ENCODE measurements at places on chromosomes 2 and 18. TPM values are rescaled to one million over a fixed set of nuclear protein-coding genes. Genes with fewer than 3 reads are reported as not detected.

DNA sequence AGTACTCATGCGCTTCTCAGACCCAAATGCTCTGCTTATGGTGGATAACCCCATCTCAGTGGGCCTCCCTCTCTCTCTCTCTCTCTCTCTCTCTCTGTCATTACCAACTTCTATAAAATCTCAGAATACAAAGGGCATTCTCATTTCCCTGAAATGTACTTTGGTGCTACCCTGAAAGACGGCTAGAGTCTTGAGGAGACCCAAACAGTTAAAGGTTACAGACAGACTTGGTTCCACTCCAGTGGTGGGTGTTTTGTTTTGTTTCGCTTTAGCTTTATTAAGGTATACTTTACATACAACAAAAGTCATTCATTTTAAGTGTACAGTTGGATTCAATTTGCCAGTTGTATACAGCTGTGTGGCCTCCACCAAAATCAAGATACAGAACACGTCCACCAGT is 60.9 kb downstream of the BCL11A start:
- no peak overlapping the region for H3K27ac ChIP-seq
- no peak overlapping the region for H3K4me3 ChIP-seq
- no peaks in the 10 kb centered on the region for H3K4me1 ChIP-seq
- peaks cover 2% of the 10 kb centered on the region for H3K27me3 ChIP-seq
- no peaks in the 10 kb centered on the region for H3K36me3 ChIP-seq
- no peak for DNase-seq

- H3K27me3 ChIP-seq = no peaks in the 10 kb centered on the region
- DNase-seq = no peak
- no peaks in the 10 kb centered on the region for H3K4me1 ChIP-seq
- H3K4me3 ChIP-seq = no peak overlapping the region
- no peak overlapping the region for H3K27ac ChIP-seq
- peaks cover 18% of the 10 kb centered on the region for H3K36me3 ChIP-seq
These were observed 38.9 kb downstream of the DHX57 start for GRCh38 chr2:38836791-38837190.

DNA sequence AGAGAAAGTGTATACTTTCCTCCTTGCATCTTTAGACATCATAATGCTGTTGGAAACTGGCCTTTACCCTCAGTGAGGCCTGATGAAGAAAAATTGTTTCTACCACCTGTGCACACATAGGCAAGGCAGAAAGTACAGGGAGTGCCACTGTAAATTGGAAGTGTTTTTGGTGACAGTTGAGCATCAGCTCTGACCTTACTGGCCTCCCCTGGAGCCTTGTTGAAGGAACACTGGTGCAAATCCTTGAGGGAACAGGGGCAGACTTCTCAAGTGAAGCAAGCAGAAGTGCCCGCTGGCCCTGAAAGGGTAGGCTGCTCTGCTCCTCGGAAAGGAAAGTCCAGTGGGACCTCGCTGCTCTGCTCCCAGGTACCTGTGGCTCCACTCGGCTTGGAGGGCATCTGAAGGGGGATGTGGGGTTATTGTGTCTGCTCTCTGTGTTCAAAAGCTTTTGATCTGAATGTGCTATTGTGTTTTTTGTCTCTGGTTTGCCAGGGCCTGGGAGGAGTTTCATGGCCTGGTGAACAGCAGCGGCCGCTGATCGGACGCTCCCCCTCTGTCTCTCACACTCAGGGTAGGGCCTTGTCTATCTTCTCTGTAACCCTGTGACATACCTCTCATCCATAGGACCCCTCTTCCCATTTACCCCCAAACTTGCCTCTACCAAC is 23.4 kb downstream of the EIF4E2 start:
- H3K27ac ChIP-seq = no peak overlapping the region
- no peaks in the 10 kb centered on the region for H3K27me3 ChIP-seq
- DNase-seq = no peak
- H3K36me3 ChIP-seq = peaks cover 35% of the 10 kb centered on the region

DNA sequence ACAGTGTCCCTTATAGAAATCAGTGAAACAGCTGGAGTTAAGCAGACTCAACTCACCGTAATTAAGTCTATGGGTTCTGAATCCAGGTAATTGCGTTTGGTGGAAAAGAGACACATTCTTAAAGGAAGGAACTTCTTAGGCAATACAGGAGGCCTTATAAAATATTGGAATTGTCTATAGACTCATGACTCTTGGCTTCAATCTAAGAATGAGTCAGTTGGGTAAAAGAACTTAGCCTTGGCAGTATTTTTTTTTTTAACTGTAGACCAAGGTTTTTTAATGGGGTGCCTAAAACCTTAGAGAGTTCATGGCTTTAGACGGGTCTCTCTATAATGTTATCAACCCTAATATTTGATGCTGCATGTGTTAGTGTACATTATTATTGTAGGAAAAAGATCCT is 47.6 kb downstream of the CCDC85A start:
- no peak overlapping the region for H3K4me3 ChIP-seq
- no peak for DNase-seq
- H3K36me3 ChIP-seq = no peaks in the 10 kb centered on the region
- H3K4me1 ChIP-seq = no peaks in the 10 kb centered on the region
- no peak overlapping the region for H3K27ac ChIP-seq

Gene LONRF2
- total RNA-seq = 0.32 TPM

Gene RIT2
- not detected for total RNA-seq

All from activated T-helper 1 cell treated with anti-CD3 and anti-CD28 coated beads, Interleukin-12 subunit alpha, Interleukin-12 subunit beta, Interleukin-2, Interleukin-4 antibody, amounts not matched to agents 30 ng/mL and 10 ng/mL and 1 ng/mL, durations not matched to agents 14 hours and 24 hours and 36 hours (primary cell).